ENCODE measurements at places on chromosomes 11 and 22.

DNA sequence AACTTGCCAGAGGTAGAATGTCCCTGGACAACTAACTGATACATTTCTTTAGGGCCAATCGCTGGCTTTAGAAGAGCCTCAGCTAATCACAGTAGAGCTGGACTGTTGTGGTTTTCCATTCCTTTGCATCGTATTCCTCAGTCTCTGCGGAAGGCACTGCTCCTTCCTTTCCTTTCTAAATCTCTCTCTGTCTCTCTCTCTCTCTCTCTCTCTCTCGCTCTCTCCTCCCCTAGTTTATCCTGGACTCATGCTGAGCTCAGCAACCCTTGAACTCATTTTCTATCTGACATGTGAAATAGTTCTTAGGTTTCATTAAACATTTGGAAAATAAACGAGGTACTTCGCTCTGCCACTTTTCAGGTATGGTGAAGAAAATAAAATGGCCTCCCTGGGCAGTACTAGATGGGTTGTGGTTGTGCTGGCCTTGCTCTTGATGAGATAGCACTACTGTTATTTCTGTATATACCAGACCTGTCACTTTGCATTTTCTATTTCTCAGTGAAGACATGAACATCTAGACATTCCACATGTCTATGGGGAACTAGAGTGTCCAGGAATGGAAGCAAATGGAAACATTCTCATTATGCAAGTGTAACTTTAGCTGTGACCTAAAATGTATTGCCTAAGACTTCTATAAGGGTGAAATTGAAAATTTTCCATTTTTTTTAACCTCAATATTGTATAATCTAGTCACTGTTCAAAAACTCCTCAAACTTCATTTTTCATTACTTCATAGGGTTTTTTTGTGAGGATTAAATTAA is 12.0 kb upstream of the SESN3 start:
- DNase-seq = no peak

GRCh38 chr11:75667831-75668450 is 897 bp downstream of the MAP6 start:
- peak; percentile 57 for DNase-seq

DNA sequence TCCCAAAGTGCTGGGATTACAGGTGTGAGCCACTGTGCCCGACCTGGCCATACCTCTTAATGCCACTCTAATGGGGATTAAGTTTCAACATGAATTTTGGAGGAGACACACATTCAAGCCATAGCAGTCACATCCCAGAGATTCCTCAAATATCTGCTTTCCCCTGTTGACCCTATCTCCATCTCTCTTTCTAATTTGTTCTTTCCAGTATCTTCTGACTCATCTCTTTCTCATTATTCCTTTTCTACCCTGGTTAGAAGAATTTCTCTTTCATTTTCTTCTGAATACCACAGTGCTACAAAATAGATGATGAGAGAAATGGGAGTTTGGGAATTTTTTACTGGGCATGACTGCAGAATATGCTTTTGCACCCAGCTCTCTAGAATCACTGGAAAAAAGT is 5.1 kb downstream of the OR10V1 start:
- no peak for DNase-seq

- no peak for DNase-seq
Measured at GRCh38 chr11:128518493-128519207, 68.7 kb downstream of the ETS1 start.
